ENCODE measurements at places on chromosomes 6 and 20.
A peak's percentile ranks its signal among the peaks of the same experiment; 100 is the strongest.

DNA sequence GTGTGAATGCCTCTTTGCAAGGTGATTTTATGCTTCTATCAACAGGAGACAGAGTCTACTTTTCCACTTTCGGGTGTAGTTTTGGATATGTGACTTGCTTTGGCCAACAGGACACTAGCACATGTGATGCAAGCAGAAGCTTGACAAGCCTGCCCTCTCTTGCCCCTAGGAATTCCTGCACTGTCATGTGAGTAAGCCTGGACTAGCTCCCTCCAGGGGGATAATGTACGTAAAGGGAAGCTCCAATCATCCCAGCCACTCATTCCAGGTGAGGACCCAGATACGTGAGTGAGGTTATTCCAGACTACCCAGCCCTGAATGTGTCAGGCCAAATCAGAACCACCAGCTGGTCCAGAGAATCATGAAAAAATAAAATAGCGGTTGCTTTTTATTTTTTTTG, 33.3 kb downstream of the BEND3 start:
- no peak for DNase-seq

GRCh38 chr6:12371151-12371550, 81.0 kb downstream of the EDN1 start:
- DNase-seq = no peak

GRCh38 chr6:147117011-147117410, 87.2 kb upstream of the STXBP5 start:
- DNase-seq = no peak

DNA sequence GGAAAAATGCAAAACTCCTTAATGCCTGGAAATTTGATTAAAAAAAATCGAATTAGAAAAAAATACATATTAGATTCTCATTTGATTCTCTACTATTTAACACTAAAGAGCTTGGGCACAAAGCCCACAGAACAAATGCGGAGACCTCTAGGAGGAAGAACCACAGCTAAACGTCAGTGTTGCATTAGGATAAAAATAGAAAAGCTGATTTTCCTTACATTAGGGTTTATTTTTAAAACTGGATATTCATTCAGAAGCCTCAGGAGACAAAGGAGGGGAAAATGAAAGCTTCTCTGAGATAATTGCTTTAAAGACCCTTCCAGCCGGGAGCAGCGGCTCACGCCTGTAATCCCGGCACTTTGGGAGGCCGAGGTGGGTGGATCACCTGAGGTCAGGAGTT, 77.3 kb downstream of the ECT2L start:
- DNase-seq = no peak

DNA sequence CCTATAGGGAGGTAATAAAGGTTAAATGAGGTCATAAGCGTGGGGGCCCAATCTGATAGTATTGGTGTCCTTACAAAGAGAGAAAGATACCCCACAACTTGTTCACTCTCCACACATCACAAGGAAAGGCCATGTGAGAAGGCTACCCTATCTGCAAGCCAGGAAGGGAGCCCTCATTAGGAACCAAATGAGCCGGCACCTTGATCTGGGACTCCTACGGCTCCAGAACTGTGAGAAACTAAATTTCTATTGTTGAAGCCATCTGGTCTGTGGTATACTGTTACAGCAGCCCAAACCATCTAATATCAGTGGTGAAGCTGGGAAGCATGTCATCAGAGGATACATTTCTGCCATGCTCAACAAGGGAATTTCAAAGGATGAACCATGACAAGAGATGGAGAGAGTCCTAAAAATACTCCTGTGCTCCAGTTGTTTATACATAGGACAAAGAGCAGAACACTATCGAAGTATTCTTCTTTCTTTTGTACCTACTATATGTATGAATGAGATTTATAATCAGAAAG, 10.4 kb downstream of the COX7A2 start:
- DNase-seq = no peak

GRCh38 chr6:8934318-8934717, 499.0 kb upstream of the SLC35B3 start:
- no peak for DNase-seq

- no peak for DNase-seq
Measured at GRCh38 chr6:96608074-96608473, 45.1 kb downstream of the FHL5 start.

- no peak for DNase-seq
Measured at GRCh38 chr20:8803065-8803464, 265.8 kb upstream of the PLCB4 start.

- no peak for DNase-seq
Measured at GRCh38 chr20:49918446-49918845, 3.1 kb upstream of the SPATA2 start.

DNA sequence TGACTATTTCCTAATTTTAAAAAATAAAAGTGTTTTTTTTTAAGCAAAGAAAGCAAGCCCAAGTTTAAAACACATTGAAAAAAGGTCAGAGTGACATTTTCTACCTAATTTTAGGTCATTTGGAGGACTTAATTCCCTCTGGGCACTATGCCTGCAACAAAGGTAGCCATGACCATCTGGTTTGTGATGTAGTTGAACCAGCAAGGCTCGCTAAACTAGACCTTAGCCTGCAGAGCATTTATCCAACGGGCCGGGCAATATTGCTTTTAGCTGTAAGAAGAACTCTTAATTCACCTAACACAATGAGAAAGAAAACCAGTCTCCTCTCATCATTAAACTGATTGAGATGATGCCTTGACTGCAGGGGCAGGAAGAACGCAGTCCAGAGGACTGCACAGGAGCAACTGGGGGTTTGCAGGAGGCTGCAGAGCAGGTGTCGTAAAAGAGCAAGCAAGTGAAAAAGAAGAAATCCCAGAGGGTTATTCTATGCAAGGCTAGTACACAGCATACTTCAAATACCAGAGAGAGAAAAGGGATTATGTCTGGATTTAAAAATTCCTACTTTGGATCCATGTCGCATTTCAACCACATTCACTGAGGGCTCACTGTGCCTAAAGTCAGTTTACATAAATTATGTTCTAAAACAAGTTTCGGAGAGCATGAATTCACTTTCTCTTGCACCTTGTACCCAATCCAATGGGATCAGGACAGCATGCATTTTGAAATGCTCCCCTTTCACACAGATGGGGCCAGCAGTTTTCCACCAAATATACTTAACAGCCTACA, 12.8 kb downstream of the TRAF3IP2 start:
- no peak for DNase-seq

GRCh38 chr6:144415014-144415413, 129.9 kb downstream of the UTRN start:
- no peak for DNase-seq

DNA sequence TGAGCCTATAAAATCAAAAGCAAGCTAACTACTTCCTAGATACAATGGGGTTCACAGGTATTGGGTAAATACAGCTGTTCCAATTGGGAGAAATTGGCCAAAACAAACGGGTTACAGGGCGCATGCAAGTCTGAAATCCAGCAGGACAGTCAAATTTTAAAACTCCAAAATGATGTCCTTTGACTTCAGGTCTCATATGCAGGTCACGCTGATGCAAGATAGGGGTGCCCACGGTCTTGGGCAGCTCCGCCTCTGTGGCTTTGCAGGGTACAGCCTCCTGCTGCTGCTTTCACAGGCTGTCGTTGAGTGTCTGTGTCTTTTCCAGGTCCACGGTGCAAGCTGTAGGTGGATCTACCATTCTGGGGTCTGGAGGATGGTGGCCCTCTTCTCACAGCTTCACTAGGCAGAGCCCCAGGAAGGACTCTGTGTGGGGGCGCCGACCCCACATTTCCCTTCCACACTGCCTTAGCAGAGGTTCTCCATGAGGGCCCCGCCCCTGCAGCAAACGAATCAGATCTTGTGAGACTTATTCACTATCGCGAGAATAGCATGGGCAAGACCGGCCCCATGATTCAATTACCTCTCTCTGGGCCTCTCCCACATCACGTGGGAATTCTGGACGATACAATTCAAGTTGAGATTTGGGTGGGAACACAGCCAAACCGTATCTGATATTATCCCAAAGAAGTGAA, 11.9 kb upstream of the SMIM29 start:
- DNase-seq = no peak

DNA sequence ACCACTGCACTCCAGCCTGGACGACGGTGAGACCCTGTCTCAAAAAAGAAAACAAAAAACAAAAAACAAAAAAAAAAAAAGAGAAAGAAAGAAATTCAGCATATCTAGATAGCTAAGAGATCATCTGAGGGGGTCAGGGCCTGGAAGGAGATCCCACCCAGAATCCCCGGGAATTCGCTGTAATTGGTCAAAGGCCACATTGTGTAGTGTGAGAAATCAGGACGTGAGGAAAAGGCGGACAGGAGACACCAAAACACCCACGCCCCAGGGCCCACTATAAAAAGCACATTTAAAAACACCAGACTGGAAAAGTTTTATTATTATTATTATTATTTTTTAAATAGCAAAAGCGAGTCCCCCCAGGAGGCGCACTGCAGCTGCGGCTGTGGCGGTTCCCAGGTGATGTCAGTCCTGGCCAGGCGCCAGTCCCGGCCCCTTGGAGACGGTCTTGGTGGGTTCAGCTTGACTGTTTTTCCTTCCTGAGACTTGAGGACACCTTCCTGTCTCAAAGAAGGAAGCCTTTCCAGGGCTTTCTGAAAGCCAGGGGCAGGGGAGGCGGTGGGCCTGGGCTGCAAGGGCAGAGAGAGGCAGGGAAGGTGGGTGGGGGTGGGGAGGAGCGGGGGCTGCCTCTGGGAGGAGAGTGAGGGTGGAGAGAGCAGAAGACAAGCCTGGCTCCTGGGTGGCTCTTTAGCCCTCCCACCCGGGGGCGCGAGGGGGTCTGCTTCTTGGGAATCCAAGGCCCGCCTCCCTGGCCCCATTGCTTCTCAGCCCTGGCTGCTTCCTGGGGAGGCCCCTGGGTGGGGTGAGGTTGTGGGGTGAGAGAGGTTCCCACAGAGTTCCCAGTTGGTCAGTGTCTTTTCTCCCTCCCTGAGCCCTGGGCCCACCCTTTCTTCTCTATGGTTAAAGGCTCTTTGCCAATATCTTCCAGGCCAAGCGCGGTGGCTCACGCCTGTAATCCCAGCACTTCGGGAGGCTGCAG, 14.5 kb downstream of the TCF15 start:
- DNase-seq = no peak

DNA sequence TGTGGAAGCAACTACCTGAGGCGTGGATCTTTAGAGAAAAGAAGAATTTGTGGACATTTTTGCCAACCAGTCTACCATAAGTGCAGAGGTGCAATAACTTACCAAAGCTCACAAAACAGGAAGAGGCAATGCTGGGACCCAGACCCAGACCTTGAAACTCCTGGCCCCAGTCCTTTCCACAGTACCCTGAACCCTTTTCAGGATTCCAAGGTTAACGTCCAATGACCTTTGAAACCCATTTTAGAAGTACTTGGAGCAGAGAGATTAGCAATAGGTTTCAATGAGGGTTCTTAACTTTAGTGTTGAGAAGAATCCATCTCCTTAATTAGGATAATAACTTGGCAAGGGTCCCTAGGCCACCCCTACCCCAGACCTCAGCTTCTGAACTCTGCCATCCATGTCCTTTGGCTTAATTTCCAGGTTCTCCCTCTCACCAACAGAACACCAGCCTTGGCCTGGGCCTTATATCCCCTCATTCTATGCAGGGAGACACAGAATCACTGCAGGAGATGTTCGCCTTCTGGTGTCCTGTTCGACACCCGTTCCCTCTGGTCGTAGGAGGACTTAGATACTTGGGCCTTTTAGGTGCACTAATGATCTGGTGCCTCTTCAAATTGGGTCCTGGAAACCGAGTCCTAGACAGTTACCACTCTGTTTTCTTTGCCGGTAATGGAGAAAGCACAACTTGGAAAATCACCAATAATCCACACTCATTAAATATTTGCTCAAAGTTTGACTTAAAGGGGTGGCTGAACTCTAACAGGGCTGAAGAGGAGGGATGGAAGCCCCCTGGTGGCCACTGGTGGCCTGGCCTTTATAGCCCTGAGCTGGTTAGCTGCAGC, 40.6 kb downstream of the ISM1 start:
- DNase-seq = peak; percentile 14

DNA sequence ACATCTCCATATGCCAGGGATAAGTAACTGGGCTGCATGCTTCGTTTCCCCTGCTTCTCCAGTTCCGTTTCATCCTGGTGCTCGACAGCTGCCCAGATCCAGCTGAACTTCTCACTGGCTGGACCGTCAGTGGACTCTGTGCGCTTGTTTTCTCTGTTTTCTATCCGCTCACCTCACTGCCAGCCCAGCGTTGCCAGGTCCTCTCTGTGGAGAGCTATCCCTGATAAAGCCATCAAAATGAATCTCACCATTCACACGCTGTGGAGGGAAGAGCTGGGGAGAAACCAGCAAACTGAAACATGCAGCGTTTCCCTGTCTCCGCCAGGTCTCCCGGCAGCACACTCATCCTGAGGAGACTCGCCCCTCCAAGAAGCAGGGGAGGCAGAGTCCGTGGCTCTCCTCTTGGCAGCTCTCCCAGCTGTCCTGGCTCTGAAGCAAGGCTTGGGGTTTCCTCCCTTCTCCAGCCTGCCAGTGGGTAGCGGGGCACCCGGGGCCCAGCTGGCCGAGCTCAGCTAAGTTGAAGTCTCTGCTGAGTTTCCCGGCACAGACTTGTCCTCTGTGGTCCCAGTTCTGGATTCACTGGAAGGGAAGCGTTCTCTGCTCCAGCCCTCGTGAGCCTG, 160.9 kb downstream of the DTNBP1 start:
- no peak for DNase-seq

GRCh38 chr20:34377072-34377847, 14.2 kb downstream of the ITCH start:
- no peak for DNase-seq

DNA sequence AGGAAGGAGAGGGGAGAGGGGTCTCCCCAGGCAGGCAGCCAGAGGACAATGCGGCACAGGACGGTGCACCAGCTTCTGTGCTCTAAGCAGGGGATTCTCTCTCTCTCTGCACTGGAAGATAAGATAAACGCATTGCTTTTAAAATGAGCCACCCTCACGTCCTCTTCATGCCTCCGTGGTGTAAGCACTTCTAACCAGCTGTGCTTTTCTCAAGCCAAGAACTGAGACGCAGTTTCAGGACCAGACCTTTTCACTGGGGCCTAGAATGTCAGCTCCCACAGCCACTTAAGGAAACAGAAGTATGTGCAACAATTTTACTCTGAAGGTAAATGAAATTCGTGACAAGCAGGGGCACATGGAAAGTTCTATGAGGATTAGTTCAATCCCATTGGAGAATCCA, 82.4 kb downstream of the PSMB1 start:
- no peak for DNase-seq

DNA sequence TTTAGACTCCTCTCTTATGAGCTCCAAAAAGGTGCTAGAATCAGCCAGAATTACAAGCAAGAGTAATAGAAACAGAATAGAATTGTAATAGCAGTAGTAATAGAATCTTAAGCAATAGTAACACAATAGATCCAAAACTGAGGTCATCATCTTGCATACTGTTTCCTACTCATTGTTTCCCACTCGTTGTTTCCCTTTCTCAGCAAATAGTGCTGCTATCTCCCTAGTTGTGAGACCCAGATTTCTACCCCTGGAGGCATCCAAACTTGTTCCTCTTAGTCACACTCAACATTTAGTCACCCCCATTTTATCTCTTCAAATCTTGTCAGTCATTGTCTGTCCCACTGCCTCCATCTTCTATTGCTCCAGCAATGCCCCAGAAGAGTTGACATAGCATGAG, 356.9 kb upstream of the MARCKS start:
- no peak for DNase-seq

GRCh38 chr6:153031335-153031955, 28.9 kb upstream of the MTRF1L start:
- DNase-seq = no peak

- DNase-seq = no peak
Measured at GRCh38 chr6:44373787-44374186, 13.7 kb upstream of the CDC5L start.

Data from activated CD4-positive, CD25-positive, alpha-beta regulatory T cell (primary cell).